ENCODE measurements at places on chromosomes 4 and X.

- DNase-seq, result no peak
Observed at GRCh38 chr4:33722254-33722653, 2522.1 kb downstream of the ARAP2 start.

GRCh38 chrX:68652326-68653170 is 5.1 kb downstream of the STARD8 start:
- no peak for DNase-seq

DNA sequence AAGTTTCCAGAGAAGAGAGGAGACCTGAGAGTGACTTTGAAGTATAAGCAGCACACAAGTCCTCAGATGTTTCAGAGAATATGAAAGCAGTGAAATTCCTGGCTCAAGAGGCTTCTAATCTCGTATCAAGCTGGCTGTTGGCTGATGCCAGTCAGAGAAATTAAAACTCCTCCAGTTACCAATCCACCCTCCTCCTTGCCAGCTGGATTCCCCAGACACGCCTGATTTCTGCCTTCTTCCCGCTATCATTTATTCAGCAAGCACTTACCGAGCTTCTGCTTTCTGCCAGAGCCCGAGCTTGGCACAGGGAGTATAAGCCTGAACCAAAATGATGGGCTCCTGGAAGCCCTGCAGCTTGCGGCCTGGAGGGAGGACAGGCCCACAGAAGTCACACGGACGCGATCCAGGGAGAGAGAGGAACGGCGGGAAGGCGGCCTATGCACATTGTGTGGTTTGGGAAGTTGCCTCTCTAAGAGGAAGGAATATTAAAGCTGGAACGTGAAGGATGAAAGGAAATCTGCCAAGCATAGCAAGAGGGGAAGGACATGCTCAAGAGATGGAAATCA is 102.4 kb upstream of the TBL1X start:
- no peak for DNase-seq

- DNase-seq, result no peak
Observed at GRCh38 chr4:158255727-158256324, 45.5 kb downstream of the TMEM144 start.

GRCh38 chrX:118963159-118963558 is 11.3 kb upstream of the LONRF3 start:
- no peak for DNase-seq

- no peak for DNase-seq
Observed at GRCh38 chr4:56739066-56739777, 58.1 kb upstream of the HOPX start.

DNA sequence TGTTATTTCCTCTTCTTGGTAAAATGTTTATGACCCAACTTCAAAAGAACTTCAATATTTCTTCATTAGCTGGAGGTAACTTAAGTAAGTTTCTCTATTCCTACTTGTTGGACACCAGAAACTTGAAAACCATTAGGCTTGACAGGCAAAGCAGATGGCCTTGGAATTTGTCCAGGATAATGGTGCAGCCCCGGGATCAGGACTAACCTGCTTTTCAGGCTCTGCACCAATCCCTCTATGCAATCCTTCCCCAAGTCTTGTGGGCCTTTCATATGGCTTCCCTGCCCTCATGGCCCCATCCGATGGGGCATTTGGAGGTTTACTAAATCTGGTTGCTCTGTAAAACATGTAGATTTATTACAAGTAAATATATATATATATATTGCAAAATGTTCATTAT is 68.5 kb downstream of the SPINK2 start:
- no peak for DNase-seq

GRCh38 chr4:42478946-42479345 is 81.7 kb downstream of the SHISA3 start:
- DNase-seq, result no peak

DNA sequence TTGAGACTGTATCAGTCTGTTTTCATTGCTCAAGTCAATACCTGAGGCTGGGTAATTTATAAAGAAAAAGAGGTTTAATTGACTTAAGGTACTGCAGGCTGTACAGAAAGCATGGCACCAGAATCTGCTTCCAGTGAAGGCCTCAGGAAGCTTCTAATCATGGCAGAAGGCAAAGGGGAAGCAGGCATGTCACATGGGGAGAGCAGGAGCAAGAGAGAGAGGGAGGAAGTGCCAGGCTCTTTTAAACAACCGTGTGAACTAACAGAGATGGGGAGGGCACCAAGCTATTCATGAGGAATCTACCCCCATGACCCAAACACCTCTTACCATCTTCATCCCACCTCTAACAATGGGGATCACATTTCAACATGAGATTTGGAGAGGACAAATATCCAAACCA is 7.2 kb upstream of the TMEM131L start:
- no peak for DNase-seq

DNA sequence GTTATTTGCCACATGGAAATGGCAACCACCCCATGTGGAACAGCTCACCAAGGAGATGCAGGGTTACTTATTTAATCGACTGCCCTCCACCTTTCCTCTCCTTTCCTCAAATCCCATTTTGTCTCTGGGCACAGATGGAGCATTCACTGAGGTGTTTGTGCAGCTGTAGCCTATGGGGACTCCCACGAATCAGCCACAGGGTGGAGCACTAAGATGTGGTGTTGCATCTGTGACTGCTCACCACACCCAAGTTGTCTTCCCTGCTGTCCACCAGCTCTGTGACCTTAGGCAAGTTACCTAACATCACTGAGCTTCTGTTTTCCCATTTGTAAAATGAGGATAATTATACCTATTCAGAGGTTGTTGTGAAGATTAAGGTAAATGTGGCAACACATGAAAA is 252.4 kb upstream of the CPEB2 start:
- no peak for DNase-seq

GRCh38 chrX:107978071-107978470 is 4.1 kb downstream of the TEX13B start:
- no peak for DNase-seq

GRCh38 chrX:114985967-114986592 is 31.3 kb downstream of the IL13RA2 start:
- DNase-seq, result no peak

DNA sequence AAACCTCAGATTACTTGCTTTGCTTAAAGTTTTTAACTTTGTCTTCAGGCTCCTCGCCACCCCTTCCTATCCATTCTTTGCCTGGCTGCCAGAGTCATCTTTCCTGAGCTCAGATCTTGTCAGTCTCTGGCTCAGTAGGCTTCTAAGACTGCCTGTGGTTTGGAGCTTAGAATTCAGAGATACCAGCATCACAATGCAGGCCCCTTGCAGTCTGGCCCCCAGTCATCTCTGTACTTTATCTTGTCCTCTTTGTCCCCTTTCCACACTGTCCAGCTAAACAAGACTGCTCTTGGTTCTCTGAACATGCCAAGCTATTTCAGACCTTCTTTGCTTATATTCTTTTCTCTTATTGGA is 3.0 kb downstream of the KIAA0232 start:
- DNase-seq, result no peak

- no peak for DNase-seq
Observed at GRCh38 chr4:173139561-173139960, 29.1 kb upstream of the GALNT7 start.

DNA sequence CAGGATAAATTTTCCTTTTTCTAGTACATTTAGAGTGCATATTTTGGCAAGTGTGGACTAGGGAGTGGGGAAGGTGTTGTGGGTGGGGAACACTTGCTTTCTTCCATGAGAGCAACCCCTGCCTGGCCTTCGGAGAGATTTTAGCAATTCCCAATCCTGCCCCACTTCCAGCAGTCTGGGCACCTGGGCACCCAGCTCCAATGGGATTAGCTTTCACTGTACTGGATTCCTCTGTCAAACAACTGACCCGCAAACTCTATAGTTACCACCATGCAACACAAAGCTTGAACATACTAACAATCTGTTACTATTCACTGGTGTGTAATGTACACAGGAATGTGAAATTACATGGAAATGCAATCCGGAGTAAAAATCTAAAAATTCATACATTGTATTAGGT is 50.3 kb downstream of the SH3RF1 start:
- DNase-seq, result no peak

- no peak for DNase-seq
Observed at GRCh38 chr4:161540265-161540664, 623.5 kb downstream of the FSTL5 start.

GRCh38 chrX:137166591-137166990 is 132.8 kb upstream of the GPR101 start:
- no peak for DNase-seq

DNA sequence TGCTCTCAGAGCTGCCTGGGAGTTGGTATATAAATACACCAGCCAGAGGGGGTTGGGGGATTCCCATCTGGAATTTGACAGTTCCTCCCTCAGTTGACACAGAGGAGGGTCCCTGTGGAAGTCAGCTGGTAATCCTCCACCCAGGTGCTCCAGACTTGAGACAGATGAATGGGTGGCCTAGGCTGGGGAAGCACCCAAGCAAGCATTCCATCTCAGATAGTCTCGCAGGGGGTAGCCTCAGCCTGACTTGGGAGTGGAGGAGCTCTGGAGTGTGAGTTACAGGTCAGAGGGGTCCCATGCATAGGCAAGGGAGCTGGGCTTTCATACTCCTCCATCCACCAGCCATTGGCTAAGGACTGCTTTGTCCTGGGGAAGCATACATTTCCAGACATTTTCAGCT is 229.3 kb upstream of the BCOR start:
- no peak for DNase-seq

- DNase-seq, result no peak
Observed at GRCh38 chrX:23811108-23811651, 28.2 kb downstream of the SAT1 start.

DNA sequence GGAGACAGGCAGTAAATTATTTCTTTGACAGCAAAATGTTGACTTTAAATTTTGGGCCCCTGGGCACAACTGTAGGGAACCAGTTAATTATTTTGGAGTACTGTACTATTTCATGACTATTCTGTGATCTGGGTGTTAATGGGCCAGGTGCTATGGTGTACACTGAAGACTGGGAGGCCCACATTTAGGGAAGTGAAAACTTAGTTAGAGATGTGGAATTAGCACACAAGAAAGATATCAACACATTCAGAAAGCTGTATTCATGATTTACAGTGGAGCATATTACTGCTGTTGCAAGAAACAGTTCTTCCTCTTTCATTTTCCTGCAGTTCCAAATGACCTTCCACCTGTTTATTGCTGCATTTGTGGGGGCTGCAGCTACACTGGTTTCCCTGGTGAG is 12.4 kb downstream of the PLP1 start:
- DNase-seq, result no peak

- DNase-seq, result no peak
Observed at GRCh38 chr4:68299492-68300457, 50.1 kb downstream of the YTHDC1 start.
